ENCODE measurements at places on chromosomes 5 and 9.

- no peak for DNase-seq
Measured at GRCh38 chr5:135085133-135085935, 51.3 kb upstream of the PITX1 start.

- DNase-seq, result no peak
Measured at GRCh38 chr5:137286025-137286610, 213.0 kb downstream of the SPOCK1 start.

DNA sequence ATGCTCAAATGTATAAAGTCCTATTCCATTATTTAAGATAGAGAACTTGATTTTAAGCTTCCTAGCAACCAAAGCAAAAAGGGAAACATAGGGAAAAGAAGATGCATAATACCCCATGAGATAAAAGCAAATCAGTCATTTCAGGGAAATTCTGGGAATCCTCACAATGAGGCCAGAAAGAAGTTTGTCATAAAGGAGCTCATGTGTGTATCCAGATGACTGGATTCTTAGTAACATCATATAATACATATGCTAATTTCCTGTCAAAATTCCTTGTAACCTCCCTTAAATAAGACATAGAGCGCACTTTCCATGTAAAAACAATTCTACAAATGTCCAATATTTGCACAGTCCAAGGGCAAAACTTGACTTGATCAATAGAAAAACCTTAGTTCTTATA lies 411.0 kb upstream of the WWC1 start:
- DNase-seq, result no peak

- DNase-seq, result no peak
Measured at GRCh38 chr9:135224921-135225541, 137.6 kb downstream of the OLFM1 start.

GRCh38 chr9:86867804-86868313 lies 79.4 kb downstream of the GAS1 start:
- no peak for DNase-seq

- DNase-seq, result no peak
Measured at GRCh38 chr5:174501461-174502069, 222.8 kb upstream of the MSX2 start.

Measured in stimulated activated CD8-positive, alpha-beta memory T cell treated with anti-CD3 and anti-CD28 coated beads, Interleukin-7, amount 100 ng/mL, for 48 hours (primary cell).